Endothelial cell of umbilical vein (primary cell): ENCODE measurements at places on chromosomes 12 and 14. TPM values are rescaled to one million over a fixed set of nuclear protein-coding genes. Genes with fewer than 3 reads are reported as not detected.
A peak's percentile ranks its signal among the peaks of the same experiment; 100 is the strongest.

Gene ZNF891
- polyA plus RNA-seq = 0.29 and 0.32 TPM in 2 replicates

- no peak for DNase-seq
- H3K4me3 ChIP-seq = no peak overlapping the region
- no peaks in the 10 kb centered on the region for H3K4me1 ChIP-seq
- H3K36me3 ChIP-seq = no peaks in the 10 kb centered on the region
- no peak overlapping the region for H3K27ac ChIP-seq
Observed at GRCh38 chr12:22299294-22299912, 35.1 kb downstream of the ST8SIA1 start.

DNA sequence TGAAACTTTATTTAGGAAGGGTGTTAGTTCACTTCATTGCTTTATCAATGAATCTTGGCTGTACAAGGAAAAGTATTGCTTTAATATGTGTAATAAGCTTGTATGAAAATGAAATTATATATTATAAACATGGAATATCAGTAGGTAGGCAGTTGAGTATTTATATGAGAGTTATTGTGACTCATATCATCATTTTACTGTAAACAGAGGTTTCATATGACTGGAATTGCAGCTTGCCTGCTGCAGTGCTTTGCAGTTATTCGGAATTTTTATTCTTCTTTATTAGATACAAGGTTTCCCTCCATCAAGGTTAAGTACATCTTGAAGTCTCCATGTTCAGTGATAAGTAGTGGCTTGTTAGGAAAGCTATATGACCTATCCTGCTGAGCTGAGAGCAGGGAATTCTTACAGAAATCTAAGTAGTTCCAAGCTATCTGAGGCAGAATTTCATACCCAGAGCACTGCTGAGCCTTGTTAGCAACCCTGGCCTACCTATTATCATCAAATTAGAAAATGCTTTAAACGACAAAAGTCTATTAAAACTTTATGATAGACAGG, 111.2 kb downstream of the MGST1 start:
- H3K4me3 ChIP-seq = no peak overlapping the region
- DNase-seq = no peak
- no peaks in the 10 kb centered on the region for H3K36me3 ChIP-seq
- no peaks in the 10 kb centered on the region for H3K27me3 ChIP-seq

GRCh38 chr12:18589316-18589715, 148.5 kb downstream of the PLCZ1 start:
- no peaks in the 10 kb centered on the region for H3K36me3 ChIP-seq

DNA sequence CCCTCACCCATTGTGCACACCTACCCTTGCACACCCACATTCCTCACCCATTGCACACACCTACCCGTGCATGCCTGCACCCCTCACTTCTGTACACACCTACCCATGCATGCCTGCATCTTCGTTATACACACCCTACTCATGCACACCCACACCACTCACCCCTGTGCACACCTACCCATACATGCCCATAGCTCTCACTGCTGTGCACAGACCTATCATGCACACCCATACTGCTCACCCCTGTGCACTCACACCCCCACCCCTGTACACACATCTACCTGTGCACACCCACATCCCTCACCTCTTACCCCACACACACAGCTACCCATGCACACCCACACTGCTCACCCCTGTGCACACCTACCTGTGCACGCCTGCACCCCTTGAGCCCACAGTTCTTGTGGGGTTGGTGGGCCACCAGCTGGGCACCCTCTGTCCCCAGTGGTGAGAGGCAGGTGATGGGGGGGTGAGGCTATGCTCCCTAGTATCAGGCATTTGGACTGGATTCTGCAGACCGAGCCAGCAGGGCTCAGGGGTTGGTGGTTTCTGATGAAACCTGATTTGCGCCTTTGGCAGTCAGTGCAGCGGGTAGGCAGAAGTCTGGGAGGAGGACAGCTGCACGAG, 15.6 kb downstream of the CEP170B start:
- no peaks in the 10 kb centered on the region for H3K4me1 ChIP-seq
- H3K36me3 ChIP-seq = peaks cover 32% of the 10 kb centered on the region
- DNase-seq = no peak

- no peak for DNase-seq
- no peak overlapping the region for H3K27ac ChIP-seq
- H3K4me3 ChIP-seq = no peak overlapping the region
- no peaks in the 10 kb centered on the region for H3K27me3 ChIP-seq
- no peaks in the 10 kb centered on the region for H3K4me1 ChIP-seq
- no peaks in the 10 kb centered on the region for H3K36me3 ChIP-seq
Observed at GRCh38 chr12:83920821-83921547, 991.6 kb downstream of the SLC6A15 start.

Gene SRP54
- polyA plus RNA-seq = 22.6 and 32.8 TPM in 2 replicates

Gene OR4E2
- polyA plus RNA-seq = not detected in 2 replicates

Gene PTPN11
- 22.4 and 36.5 TPM in 2 replicates for polyA plus RNA-seq

Gene BATF
- not detected in 2 replicates for polyA plus RNA-seq

DNA sequence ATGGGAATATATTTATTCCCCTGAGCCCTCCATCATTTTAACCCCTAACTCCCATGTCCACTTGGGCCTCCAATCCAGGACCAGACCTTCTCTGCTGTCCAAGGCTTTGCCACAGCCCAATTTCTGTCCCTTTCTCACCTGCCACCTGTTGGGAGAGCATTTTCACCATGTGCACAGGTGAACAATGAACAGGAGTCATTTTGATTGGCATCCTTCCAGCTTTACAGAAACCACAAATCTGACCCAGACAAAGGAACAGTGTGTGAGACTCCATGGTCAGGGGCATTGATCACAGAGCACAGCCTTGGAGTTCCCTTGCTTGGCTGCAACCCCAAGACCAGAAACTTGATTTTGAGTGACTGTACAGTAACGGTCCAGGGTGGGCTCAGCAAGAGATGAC, 91.9 kb downstream of the CRACR2A start:
- no peak overlapping the region for H3K4me3 ChIP-seq
- H3K27me3 ChIP-seq = no peaks in the 10 kb centered on the region
- no peak overlapping the region for H3K27ac ChIP-seq
- no peaks in the 10 kb centered on the region for H3K36me3 ChIP-seq

- no peaks in the 10 kb centered on the region for H3K36me3 ChIP-seq
- peak overlapping the region; percentile 96 for H3K27ac ChIP-seq
Observed at GRCh38 chr12:13197032-13197431, 506 bp downstream of the EMP1 start.

DNA sequence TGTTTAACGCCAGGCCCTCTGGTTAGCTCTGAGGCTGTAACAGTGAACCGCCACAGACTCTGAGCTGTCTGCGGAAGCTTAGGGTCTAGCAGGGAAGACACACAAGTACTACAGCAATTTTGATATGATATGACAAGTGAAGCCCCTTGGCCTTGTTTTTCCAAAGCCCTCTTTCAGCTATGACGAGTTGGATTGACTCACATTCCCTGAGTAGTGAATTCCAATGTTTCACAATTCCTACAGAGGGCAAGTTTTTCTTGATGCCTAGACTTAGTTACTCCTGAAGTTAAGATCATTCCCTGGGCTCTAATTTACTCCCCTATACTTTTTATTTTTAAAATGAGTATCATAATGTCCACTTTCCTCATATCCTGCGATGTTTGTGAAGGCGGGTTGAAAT, 53.3 kb upstream of the CISTR start:
- H3K36me3 ChIP-seq = no peaks in the 10 kb centered on the region
- no peak overlapping the region for H3K27ac ChIP-seq
- DNase-seq = no peak
- no peaks in the 10 kb centered on the region for H3K4me1 ChIP-seq
- no peak overlapping the region for H3K4me3 ChIP-seq
- peaks cover 29% of the 10 kb centered on the region for H3K27me3 ChIP-seq

GRCh38 chr12:111445726-111446581, 40.2 kb downstream of the SH2B3 start:
- H3K4me3 ChIP-seq = no peak overlapping the region
- peaks cover 55% of the 10 kb centered on the region for H3K4me1 ChIP-seq
- H3K27ac ChIP-seq = peak overlapping the region; percentile 81
- DNase-seq = peak; percentile 97
- H3K36me3 ChIP-seq = peaks cover 37% of the 10 kb centered on the region
- no peaks in the 10 kb centered on the region for H3K27me3 ChIP-seq

DNA sequence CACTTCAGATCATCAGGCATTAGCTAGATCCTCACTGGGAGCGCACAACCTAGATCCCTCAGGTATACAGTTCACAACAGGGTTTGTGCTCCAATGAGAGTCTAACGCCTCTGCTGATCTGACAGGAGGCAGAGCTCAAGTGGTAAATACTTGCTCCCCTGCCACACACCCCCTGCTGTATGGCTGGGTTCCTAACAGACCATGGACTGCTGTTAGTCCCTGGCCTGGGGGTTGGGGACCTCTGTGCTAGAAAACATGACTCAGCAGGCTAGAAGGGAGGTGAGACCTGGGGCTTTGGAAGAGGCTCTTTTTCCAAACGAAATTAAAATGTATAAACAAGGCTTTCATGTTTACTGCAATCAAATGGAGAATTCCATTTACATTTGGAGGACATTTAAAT, 691.1 kb downstream of the FLRT2 start:
- no peak overlapping the region for H3K4me3 ChIP-seq
- DNase-seq = no peak
- no peaks in the 10 kb centered on the region for H3K27me3 ChIP-seq
- H3K27ac ChIP-seq = no peak overlapping the region
- no peaks in the 10 kb centered on the region for H3K36me3 ChIP-seq

DNA sequence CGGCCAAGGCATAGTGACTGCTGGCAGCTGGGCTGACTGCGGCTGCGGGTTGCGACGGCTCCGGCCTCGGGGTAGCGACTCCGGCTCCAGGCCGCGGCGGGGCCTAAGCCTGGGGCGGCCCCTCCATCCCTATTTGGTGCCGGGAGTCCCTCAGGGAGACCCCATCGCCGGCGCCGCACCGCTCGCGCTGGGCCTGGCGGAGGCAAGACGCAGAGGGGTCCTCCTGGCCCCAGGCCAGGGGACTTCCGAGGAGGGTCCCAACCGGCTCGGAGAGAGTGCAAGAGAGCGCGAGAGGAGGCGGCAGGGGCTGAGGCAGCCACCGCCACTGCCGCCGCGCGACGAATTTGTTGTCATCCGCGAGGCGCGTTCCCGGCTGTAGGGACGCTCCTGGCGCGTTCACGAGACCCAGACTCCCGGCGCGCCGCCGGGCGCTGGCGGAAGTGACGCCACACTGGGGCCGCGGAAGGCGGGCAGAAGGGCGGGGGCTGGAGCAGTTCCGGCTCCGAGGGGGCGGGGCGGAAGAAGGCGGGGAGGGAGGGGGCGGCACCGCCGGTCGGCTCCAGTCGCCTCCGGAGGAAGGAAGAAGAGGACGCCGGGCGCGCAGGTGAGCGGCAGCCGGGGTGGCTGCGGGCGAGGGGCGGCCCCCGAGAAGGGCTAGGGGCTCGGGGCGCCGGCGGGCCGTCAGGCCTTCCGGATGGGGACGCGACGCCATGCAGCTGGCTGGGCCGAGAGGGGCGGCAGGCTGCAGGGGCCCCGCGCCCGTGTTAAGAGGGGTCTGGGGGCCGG, at the start of the genes ATG2B and GSKIP:
TSS of gene ATG2B (minus strand) at position 377 of the 786 bp plus-strand sequence. CDS start at position 12, 365 bp downstream.
TSS of gene GSKIP (plus strand) at position 562 of the 786 bp plus-strand sequence. CDS start 18,722 bp downstream, outside the sequence.
- H3K4me1 ChIP-seq = peaks cover 23% of the 10 kb centered on the region
- DNase-seq = peak; percentile 90
- H3K27me3 ChIP-seq = no peaks in the 10 kb centered on the region
- peak within 1 kb of the TSS; percentile 80 for H3K4me3 ChIP-seq
- peak within 1 kb of the TSS; percentile 82 for H3K27ac ChIP-seq

- peaks cover 61% of the 10 kb centered on the region for H3K27me3 ChIP-seq
- H3K4me3 ChIP-seq = peak overlapping the region; percentile 63
- H3K36me3 ChIP-seq = no peaks in the 10 kb centered on the region
- peak; percentile 32 for DNase-seq
- no peak overlapping the region for H3K27ac ChIP-seq
Observed at GRCh38 chr14:35532783-35533356, 1.1 kb upstream of the INSM2 start.

- H3K27me3 ChIP-seq = no peaks in the 10 kb centered on the region
- H3K4me1 ChIP-seq = no peaks in the 10 kb centered on the region
- no peaks in the 10 kb centered on the region for H3K36me3 ChIP-seq
- no peak overlapping the region for H3K27ac ChIP-seq
Observed at GRCh38 chr12:88570103-88570502, 10.2 kb downstream of the KITLG start.

GRCh38 chr14:95761436-95761835, 47.5 kb upstream of the TCL1A start:
- no peaks in the 10 kb centered on the region for H3K27me3 ChIP-seq
- DNase-seq = no peak
- no peak overlapping the region for H3K4me3 ChIP-seq
- no peaks in the 10 kb centered on the region for H3K36me3 ChIP-seq
- no peaks in the 10 kb centered on the region for H3K4me1 ChIP-seq

- no peaks in the 10 kb centered on the region for H3K27me3 ChIP-seq
- H3K36me3 ChIP-seq = no peaks in the 10 kb centered on the region
- no peaks in the 10 kb centered on the region for H3K4me1 ChIP-seq
- DNase-seq = peak; percentile 66
Observed at GRCh38 chr12:47651368-47652254, 54.2 kb downstream of the RPAP3 start.

Gene PPFIA2
- polyA plus RNA-seq = not detected in 2 replicates

- H3K27ac ChIP-seq = no peak overlapping the region
- peak; percentile 44 for DNase-seq
- no peak overlapping the region for H3K4me3 ChIP-seq
- H3K36me3 ChIP-seq = no peaks in the 10 kb centered on the region
- peaks cover 7% of the 10 kb centered on the region for H3K4me1 ChIP-seq
Observed at GRCh38 chr14:64580467-64580866, 30.7 kb downstream of the PPP1R36 start.

DNA sequence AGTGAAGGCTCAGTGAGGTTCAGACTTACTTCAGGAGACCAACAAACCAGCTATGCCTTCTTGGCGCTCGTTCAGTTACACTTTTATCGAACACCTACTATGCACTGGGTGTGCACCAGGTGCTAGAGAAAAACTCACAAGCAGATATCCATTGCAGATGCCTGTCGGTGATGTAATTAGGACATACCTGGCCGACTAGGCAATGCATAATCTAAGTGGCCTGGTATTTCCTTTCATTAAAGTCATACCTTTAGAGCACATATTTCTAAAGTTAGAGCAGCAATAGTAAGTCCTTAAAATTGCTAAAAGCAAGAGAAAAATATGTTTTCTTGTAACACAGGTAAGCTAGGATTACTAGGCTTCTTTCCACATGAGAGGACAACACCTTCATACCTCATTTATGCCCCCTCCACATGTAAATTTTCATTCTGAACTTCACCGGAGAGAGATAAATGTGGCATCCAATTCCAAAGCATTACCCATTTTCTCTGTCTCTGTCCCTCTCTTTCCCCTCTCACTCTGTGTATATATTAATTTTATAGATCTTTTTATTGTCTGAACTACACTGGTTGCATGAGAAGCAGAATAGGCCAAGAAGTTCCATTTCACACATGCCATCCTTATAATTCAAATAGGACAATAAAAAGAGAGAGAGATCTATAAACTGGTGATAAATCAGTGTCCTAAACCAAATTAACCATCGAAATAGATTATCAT, 242.2 kb downstream of the SPTSSA start:
- no peaks in the 10 kb centered on the region for H3K36me3 ChIP-seq
- DNase-seq = no peak
- H3K27me3 ChIP-seq = peaks cover 2% of the 10 kb centered on the region
- H3K27ac ChIP-seq = no peak overlapping the region

DNA sequence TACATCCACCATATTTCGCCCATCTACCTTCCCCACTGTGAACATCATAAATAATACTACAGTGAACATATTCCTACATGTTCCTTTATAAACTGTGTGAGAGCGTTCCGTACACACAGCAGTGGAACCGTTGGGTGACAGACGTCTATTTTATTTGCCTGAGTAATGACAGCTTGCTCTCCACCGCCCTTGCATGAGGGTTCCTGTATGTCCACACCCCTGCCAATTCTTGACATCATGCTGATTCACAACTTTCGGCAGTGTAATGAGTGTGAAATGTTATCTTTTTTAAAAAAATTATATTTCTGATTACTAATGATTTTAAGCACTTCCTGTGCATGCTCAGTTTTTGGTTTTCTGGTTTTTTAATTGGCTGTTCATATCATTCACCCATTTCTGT, 4.3 kb upstream of the RAD52 start:
- H3K27ac ChIP-seq = no peak overlapping the region
- peak; percentile 46 for DNase-seq
- H3K4me3 ChIP-seq = no peak overlapping the region
- no peaks in the 10 kb centered on the region for H3K27me3 ChIP-seq
